ENCODE measurements at places on chromosomes 13 and 19.

GRCh38 chr19:49347835-49348234 is 12.6 kb downstream of the CD37 start:
- DNase-seq = no peak

DNA sequence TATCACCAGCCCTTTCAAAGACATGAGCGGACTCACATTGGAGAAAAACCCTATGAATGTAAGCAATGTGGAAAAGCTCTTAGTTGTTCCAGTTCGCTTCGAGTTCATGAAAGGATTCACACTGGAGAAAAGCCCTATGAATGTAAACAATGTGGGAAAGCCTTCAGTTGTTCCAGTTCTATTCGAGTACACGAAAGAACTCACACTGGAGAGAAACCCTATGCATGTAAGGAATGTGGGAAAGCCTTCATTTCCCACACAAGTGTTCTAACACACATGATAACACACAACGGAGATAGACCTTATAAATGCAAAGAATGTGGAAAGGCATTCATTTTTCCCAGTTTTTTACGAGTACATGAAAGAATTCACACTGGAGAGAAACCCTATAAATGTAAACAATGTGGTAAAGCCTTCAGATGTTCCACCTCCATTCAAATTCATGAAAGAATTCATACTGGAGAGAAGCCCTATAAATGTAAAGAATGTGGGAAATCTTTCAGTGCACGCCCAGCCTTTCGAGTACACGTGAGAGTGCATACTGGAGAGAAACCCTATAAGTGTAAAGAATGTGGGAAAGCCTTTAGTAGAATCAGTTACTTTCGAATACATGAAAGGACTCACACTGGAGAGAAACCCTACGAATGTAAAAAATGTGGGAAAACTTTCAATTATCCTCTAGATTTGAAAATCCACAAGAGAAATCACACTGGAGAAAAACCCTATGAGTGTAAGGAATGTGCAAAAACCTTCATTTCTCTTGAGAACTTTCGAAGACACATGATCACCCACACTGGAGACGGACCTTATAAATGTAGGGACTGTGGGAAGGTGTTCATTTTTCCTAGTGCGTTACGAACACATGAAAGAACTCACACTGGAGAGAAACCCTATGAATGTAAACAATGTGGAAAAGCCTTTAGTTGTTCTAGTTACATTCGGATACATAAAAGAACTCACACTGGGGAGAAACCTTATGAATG is 17.6 kb downstream of the ZNF791 start:
- no peak for DNase-seq

DNA sequence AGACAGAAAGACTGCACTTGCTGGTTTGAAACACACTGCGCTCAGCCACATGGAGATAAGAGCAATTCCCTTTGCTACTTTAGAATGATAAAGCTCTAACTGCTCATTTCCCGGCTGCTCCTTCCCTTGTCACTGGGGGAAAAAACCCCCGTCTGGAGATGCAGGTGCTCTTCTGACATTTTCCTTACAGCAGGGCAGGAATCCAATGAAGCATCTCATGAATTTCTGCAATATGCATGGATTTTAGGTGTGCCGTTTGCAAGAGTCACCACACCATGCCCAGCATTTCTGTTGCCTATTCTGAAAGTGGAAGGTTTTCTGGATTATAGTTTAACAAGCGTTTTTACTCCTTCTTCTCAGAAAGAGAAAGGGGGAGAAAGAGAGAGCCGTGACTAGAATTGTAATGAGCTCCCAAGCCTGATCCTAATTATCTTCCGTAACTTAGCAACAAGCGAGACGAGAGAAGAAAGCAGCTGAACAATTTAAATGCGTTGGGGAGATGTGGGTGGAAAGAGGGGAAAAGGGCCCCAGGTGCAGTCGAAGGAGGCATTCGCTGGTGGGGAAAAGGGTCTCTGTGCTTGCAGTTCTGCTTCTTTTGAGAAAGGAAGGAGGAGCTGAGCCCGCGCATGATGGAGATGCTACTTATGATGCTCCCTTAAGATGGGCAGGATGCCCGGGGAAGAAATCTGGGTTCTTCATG is 76.6 kb upstream of the SPATA13 start:
- no peak for DNase-seq

- DNase-seq = peak; percentile 77
These were observed 3.2 kb downstream of the ELAVL1 start for GRCh38 chr19:8001995-8002849.

GRCh38 chr13:113110048-113110851 is 4.7 kb downstream of the F7 start:
- peak; percentile 20 for DNase-seq

DNA sequence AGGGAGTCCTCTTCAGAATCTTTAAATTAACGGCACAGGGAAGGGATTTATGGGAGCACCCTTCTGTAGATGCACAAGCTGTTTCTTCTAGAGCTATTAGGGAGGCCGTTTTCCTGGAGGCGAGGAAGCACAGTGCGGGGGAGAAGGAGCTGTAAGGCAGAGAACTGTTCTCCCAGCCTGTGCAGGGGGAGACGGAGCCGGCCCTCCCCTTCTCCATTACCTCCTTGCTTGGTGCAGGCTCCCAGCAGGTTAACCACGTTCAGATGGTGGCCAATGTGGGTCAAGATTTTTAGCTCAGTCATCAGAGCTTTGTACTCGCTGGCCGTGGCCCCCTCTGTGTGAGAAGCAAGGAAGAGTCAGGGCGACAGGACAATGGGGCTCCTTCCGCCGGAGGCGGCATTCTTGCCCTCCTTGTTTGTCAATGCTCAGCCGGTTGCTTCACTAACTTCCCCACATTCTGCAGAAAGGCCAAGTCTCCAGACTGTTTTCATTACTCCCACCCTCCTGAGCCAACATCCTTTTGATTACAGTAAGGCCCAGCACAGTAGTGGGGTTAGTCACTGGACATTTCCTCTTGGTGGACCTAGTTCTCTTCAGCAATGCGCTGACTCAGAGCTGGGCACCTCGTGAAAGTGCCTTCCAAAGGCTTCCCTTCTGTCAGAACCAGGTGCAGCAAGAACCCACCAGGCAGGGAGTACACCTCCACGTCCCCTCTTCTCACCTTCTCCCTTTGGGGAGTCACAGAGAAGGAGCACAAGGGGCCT is 165.4 kb downstream of the FLT1 start:
- DNase-seq = no peak

- peak; percentile 29 for DNase-seq
These were observed 9.8 kb upstream of the ZNF544 start for GRCh38 chr19:58218899-58219298.

DNA sequence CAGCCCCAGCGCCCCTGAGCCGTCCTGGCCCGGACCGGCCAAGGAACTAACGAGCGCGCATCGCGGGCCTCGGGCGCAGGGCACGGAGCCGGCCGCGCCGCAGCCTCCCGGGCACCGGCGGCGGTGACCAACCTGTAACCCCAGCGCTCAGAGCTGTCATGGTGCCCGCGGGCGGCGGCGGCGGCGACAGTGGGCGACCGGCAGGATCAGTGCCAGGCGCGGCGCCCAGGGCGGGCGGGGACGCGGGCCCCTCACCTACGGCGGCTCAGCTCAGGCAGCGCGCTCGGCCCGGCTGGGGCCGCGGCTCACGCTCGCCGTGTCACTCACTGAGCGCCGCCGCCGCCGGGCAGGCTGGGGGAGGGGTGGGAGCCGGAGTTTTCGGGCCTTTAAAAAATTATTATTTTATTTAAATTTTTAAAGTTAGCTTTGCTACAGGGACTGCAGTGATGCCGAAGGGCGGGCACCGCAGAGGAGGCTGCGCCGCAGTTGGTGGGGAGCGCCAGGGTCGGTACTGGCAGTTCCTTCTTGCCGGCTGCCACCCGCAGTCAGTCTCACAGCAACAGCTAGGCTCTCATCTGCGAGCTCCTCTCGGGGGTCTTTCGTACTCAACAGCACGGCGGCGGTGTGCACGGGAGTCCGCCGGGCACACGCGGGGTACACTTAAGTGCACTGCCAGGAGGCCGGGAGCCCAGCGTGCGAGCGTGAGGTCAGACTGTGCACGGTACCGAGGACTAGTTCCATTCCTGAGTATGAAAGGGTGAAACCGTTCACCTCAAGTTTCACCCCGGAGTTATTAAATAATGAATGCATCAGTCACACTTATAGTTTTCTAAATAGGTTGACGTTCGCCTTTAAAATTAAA is at the start of gene NALCN:
TSS of gene NALCN (minus strand) at position 328 of the 862 bp plus-strand sequence. CDS start 17,382 bp downstream, outside the sequence.
- no peak for DNase-seq

DNA sequence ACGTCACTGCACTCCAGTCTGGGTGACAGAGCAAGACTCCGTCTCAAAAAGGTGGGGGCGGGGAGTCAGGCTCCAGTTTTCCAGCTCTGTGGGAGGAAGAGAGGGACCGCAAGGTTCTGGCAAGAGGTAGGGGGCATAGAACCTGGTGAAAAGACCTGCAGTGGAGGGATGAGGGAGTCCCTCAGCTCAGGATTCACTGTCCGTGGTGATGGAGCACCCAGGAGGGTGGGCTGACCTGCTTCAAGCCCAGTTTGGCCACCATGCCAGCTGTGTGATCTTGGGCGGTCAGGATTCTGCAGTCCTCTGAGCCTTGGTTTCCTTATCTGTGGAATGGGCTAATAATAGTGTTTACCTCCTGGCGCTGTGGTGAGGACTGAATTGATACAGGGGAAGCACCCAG is 21.2 kb downstream of the SLC8A2 start:
- DNase-seq = no peak

GRCh38 chr19:4044990-4045465 is 21.7 kb downstream of the ZBTB7A start:
- DNase-seq = no peak

GRCh38 chr19:3108775-3109174 is 14.6 kb downstream of the GNA11 start:
- peak; percentile 77 for DNase-seq

GRCh38 chr19:35842666-35843272 is 9.5 kb downstream of the NPHS1 start:
- DNase-seq = no peak

GRCh38 chr13:100392709-100393630 is 195.6 kb downstream of the GGACT start:
- DNase-seq = peak; percentile 75

- DNase-seq = peak; percentile 73
These were observed 2.2 kb upstream of the ZNF665 start for GRCh38 chr19:53195265-53195903.

GRCh38 chr13:25922376-25922775 is 129.4 kb downstream of the SHISA2 start:
- no peak for DNase-seq

- no peak for DNase-seq
These were observed 16.6 kb downstream of the MED4 start for GRCh38 chr13:48078251-48078656.
